ENCODE measurements at places on chromosomes 7 and 10. TPM values are rescaled to one million over a fixed set of nuclear protein-coding genes. Genes with fewer than 3 reads are reported as not detected.

DNA sequence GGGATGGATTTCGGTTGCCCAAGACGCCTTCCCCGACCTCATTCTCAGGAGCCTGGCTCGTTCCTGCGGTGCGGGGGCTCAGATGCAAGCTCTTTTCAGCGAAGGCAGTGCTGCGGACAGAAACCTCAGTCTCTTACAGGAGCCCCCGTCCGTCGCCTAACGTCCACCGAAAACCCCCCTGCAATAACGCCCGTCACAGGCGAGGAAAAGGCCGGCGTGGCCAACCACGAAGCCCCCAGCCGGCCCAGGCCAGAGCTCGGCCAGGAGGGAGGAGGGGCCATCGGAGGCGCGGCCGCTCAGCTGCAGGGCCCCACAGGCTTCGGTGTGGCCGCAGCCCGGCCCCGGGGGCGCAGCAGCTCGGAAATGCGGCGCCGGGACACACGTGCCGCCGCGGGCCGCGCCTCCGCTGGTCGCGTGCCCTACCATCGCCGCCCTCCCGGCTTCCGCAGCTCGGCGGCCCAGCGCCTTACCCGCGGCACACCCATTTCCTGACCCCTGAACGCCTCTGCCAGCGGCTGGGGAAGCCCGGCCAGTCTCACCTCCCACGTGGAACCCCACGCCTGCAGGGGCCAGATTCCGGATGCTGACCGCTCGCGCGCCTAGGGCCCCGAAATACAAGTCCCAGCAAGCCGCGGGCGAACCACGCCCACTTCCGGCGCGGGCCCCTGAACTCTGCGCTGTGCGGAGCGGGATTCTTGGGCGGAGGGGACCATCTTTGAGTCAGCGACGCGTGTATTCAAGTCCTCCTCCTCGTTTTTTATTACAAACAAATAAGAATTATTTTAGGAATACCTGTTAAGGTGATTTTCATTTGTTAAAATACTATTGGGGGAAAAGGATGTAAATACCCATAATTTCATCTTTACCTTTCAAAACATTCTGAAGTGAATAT, at the start of gene ZNF239:
TSS of gene ZNF239 (minus strand) at position 616 of the 892 bp plus-strand sequence. CDS start 16,537 bp downstream, outside the sequence.
- DNase-seq, result peak; percentile 69

GRCh38 chr7:69173341-69173740, 424.9 kb upstream of the AUTS2 start:
- no peak for DNase-seq

GRCh38 chr7:4549681-4550080, 132.4 kb upstream of the FOXK1 start:
- no peak for DNase-seq

- no peak for DNase-seq
Measured at GRCh38 chr7:4265066-4265465, 417.0 kb upstream of the FOXK1 start.

GRCh38 chr7:111475419-111475748, 86.9 kb downstream of the IMMP2L start:
- no peak for DNase-seq

GRCh38 chr7:73900286-73900685, 39.3 kb downstream of the TMEM270 start:
- DNase-seq, result peak; percentile 54

DNA sequence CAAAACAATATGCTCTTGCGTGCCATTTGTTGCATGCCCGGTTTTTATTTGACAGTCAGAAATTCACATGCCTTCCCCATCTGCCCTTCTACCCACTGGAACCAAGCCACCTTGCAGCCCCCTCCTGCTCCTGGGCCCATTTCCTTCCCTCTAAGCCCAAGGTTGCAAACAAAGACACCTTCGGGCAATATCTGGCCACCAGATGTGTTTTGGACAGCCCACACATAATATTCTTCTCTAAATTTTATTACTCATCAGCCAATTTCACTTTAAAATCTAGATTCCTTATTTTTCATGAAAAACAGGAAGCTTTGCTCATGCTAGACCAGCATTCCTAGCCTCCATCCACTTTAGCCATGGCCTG, 18.2 kb upstream of the C10orf105 start:
- no peak for DNase-seq

DNA sequence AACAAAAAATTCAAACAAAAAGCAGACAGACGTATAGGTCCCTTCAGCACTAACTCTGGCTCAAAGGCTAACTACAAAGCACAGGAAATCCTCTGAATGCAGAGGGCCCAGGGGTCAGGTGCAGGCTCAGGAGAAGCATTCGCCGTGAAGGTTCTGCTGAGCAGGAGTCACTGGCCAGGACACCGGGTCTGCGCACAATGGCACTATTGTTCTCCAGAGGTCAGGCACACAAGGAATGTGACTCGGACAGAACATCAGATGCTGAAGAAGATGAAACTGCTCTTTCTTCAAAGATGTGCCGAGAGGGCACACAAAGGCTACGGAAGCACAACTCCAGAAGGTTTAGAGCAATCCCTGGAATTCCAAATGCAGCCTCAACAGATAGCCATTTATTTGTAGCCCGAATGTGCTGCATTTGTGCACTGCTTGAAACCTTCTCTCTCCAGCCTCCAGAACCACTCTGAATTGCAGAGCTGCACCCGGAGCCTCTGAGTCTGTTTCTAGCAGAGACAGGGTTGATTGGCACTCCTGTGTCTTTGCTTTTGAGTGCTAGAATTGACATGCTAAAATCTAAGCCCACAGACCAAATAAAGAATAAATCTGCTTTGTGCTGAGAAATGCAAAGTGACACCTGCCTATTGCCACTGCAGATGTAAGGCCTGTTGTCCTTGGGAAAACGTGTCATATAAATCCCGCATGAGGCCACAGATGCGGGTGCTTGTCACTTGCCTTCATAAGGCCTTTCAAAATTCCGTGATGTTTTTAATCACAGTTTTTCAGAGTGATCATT, 85.4 kb upstream of the AFAP1L2 start:
- no peak for DNase-seq

- no peak for DNase-seq
Measured at GRCh38 chr10:71040343-71040742, 152.0 kb upstream of the PCBD1 start.

GRCh38 chr7:6221340-6222319, 50.8 kb downstream of the CYTH3 start:
- no peak for DNase-seq

Gene NAT16
- not detected for total RNA-seq

Gene RGR
- total RNA-seq, result not detected

All from thoracic aorta (tissue), 2 donors.